Aorta (tissue), 5 donors: ENCODE measurements at places on chromosomes 2 and 18. TPM values are rescaled to one million over a fixed set of nuclear protein-coding genes. Genes with fewer than 3 reads are reported as not detected.

DNA sequence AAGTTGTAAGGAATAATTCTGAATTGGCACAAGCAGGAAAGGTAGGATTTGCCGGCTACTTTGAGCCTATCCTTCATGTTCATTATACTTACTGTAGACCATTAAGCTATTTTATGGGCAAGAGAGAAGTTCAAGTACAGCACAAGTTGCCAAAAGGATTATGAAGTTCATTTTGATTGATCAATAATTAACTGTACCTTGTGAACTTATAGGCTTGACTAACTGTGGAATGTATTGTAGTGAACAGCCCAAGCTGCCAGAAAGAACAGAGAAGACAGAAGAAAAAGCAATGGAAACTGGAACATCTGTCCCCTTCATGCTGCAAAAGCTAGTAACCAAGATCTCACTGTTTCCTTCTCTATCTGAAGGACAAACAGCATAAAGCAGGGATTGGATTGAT, 810.1 kb upstream of the ZEB2 start:
- no peaks in the 10 kb centered on the region for H3K27me3 ChIP-seq
- H3K27ac ChIP-seq = no peak overlapping the region
- no peaks in the 10 kb centered on the region for H3K36me3 ChIP-seq
- H3K4me3 ChIP-seq = no peak overlapping the region

ATP6V1B1 gene
- polyA plus RNA-seq = 3.1 TPM

LGALSL gene
- polyA plus RNA-seq = 19.8 TPM

- no peaks in the 10 kb centered on the region for H3K4me1 ChIP-seq
- no peak for DNase-seq
- H3K36me3 ChIP-seq = no peaks in the 10 kb centered on the region
- no peaks in the 10 kb centered on the region for H3K27me3 ChIP-seq
- no peak overlapping the region for H3K27ac ChIP-seq
- no peak overlapping the region for H3K4me3 ChIP-seq
These were observed 9.1 kb downstream of the TNP1 start for GRCh38 chr2:216850665-216851322.

DNA sequence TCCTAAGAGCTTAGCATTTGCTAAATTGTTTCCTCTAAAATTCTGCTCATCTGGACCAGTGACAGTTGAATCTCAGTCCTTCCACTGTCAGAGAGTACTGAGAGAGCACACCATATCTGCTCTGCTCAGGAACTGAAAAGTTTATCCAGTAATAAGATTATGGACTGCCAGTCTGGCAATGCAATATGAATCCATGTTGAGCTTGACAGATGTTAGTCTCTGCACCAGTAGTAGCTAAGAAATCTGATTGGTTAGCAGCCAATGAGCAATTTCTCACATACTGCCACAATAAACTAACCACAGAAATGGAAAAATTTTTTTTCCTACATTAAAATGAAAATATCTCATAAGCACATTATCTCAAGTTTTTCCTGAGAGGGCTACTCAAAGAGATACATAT, 2.3 kb downstream of the PRKD3 start:
- H3K36me3 ChIP-seq = no peaks in the 10 kb centered on the region
- no peak overlapping the region for H3K27ac ChIP-seq
- no peak for DNase-seq
- peak overlapping the region; percentile 26 for H3K4me3 ChIP-seq

GRCh38 chr2:148096012-148096411, 75.1 kb downstream of the MBD5 start:
- no peaks in the 10 kb centered on the region for H3K36me3 ChIP-seq
- no peaks in the 10 kb centered on the region for H3K27me3 ChIP-seq
- no peak overlapping the region for H3K4me3 ChIP-seq
- no peak for DNase-seq
- no peak overlapping the region for H3K27ac ChIP-seq
- H3K4me1 ChIP-seq = no peaks in the 10 kb centered on the region

- no peak for DNase-seq
- H3K4me1 ChIP-seq = no peaks in the 10 kb centered on the region
- no peaks in the 10 kb centered on the region for H3K36me3 ChIP-seq
- no peak overlapping the region for H3K27ac ChIP-seq
- no peak overlapping the region for H3K4me3 ChIP-seq
These were observed 112.2 kb downstream of the CPO start for GRCh38 chr2:207051385-207051965.

- no peak overlapping the region for H3K4me3 ChIP-seq
- H3K27ac ChIP-seq = no peak overlapping the region
- no peaks in the 10 kb centered on the region for H3K36me3 ChIP-seq
These were observed 84.3 kb downstream of the MCFD2 start for GRCh38 chr2:46831051-46831868.

SERPINB12 gene
- not detected for polyA plus RNA-seq

DNA sequence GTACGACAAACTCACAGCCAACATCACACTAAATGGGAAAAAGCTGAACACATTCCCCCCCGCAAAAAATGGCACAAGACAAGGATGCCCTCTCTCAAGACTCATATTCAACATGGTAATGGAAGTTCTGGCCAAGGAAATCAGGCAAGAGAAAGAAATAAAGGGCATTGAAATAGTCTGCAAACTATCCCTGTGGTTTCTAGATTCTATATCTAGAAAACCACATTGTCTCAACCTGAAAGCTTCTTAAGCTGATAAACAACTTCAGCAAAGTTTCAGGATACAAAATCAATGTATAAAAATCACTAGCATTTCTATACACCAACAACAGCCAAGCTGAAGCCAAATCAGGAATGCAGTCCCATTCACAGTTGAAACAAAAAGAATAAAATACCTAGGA, 294.6 kb upstream of the CYP26B1 start:
- H3K27me3 ChIP-seq = no peaks in the 10 kb centered on the region
- H3K4me1 ChIP-seq = no peaks in the 10 kb centered on the region
- H3K36me3 ChIP-seq = no peaks in the 10 kb centered on the region
- DNase-seq = no peak
- H3K27ac ChIP-seq = no peak overlapping the region

DNA sequence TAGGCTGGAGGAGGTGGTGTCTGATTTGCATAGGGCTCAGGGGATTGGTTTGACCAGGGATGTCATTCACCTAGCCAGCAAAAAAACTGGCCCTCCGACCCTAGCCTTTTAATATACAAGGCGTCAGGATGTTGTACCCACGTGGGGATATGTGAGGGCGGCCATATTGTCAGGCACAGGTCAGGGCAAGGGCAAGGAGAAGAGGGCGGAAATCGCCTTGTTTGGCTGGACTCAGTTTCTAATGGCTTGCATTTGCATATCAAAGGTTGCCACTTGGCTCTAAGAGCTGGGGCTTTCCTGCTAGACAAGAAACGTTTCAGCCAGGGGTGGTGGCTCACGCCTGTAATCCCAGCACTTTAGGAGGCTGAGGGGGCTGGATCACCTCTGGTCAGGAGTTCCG, 24.9 kb upstream of the PDCL3 start:
- H3K4me3 ChIP-seq = no peak overlapping the region
- no peak overlapping the region for H3K27ac ChIP-seq
- H3K27me3 ChIP-seq = no peaks in the 10 kb centered on the region
- no peaks in the 10 kb centered on the region for H3K36me3 ChIP-seq

RAB31 gene
- 57.6 TPM for polyA plus RNA-seq

TMEM198 gene
- polyA plus RNA-seq = 7.4 TPM

GRCh38 chr18:58823412-58823811, 41.3 kb upstream of the ZNF532 start:
- no peak overlapping the region for H3K27ac ChIP-seq
- H3K4me1 ChIP-seq = no peaks in the 10 kb centered on the region
- H3K36me3 ChIP-seq = no peaks in the 10 kb centered on the region
- no peaks in the 10 kb centered on the region for H3K27me3 ChIP-seq
- H3K4me3 ChIP-seq = no peak overlapping the region
- no peak for DNase-seq

- H3K27me3 ChIP-seq = no peaks in the 10 kb centered on the region
- H3K4me1 ChIP-seq = peaks cover 23% of the 10 kb centered on the region
- H3K4me3 ChIP-seq = no peak overlapping the region
- H3K27ac ChIP-seq = no peak overlapping the region
These were observed 57.4 kb downstream of the MYO1B start for GRCh38 chr2:191302459-191303139.

C2orf78 gene
- not detected for polyA plus RNA-seq

DNA sequence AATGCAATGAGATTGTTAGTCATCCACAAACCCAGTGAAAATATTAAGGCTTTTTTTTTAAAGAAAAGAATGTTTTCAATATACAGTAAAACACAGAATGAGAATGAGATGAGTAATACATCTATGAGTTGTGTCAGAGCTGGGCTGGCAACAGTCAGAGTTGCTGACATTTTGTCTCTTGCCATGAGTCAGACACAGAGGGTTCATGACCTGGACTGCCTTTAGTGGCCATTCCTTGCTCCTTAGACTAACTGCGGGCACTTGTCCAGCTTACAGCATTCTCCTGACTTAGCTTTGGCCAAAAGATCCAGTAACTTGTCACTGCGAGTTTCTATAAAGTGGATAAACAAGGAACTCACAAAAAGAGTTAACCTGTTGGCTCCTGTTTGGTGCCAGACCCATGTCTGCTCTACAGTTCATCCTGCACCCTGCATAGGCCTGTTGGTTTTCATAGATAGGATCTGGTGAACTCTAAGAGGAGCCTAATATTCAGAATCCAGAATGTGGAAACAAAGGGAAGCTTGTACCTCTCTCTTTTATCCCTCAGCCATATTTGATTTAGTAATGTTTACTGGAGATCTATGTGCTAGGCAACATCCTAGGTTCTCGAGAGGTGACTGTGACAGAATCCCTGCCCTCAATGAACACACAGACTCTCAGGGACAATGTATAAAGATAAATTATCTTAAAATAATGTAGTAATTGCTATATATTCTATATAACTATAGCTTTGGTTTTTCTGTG, 391.5 kb upstream of the VWC2L start:
- H3K27ac ChIP-seq = no peak overlapping the region
- H3K27me3 ChIP-seq = no peaks in the 10 kb centered on the region
- no peaks in the 10 kb centered on the region for H3K4me1 ChIP-seq
- no peak overlapping the region for H3K4me3 ChIP-seq
- DNase-seq = no peak
- H3K36me3 ChIP-seq = no peaks in the 10 kb centered on the region

DNA sequence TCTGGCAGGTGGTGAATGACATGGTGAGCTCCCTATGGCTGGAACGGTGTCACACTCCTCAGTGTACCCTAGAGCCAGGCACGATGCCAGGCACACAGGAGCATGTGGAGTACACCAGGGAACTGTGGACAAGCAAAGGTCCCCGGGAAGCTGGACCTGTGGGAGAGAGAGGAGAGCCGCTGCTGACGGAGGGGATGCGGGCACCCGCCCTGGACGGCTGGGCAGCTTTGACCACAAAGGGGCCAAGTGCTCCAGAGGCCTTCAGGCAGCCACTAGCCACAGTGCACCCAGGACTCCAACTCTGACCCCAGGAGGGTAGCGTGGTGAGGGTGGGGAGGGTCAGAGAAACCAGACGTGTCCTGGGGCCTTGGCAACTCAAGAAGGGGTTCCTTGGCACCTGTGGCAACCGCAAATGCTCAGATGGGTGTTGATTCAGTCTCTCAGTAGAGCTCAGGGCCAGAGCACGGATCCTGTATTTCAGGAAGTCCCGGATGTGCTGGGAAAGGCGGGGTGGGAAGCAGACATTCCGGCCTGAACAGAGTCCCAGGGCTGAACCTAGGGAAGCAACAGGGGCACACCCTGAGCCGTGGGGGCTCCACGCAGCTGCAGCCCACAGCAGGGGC, 2.3 kb upstream of the MAB21L4 start:
- no peak overlapping the region for H3K4me3 ChIP-seq
- no peak for DNase-seq
- no peaks in the 10 kb centered on the region for H3K27me3 ChIP-seq
- no peak overlapping the region for H3K27ac ChIP-seq

CDCA7 gene
- polyA plus RNA-seq = 0.10 TPM

DNA sequence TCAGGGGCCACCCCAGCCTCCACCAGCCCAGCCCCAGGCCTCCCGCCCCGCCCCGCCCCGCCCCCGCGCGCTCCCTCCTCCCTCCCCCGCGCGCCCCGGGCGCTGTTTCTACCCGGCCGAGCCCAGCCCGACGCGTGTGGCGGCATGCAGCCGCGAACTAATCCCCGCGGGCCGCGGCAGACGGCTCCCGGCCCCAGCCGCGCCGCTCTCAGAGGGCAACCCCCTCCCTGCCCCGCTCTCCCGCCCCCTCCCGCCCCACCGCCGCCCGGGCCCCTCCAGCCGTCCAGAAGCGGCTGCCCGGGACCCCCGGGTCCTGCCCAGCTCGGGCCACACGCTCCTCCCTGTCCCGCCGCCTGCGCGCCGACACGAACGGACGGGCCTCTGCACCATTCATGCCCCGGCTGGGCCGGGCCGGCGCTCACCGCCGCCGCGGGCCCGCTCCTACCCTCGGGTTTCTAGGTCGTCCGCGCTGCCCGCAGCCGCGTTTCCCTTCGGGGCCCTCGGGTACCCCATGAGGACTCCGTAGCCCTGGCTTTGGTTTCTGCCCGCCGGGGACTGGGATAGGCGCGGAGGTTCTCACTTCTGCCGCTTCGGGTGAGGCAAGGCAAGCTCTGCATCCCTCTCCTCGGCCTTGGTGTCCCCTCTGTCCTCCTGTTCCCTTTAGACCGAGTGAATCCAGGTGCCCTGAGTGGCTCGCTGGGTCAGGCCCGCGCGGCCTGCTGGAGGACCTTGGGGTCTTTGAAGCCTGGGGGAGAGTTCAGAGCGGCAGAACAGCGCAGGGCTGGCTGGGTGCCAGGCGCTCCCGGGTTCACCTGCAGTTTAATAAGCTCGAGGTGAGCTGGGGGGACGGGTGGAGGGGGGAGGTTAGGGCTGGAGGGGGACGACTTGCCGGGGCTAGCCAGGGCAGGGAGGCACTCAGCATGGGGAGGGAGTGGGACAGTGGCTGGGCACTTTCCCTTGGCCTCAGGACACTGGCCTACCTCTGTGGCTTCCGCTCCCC, 3.1 kb downstream of the WNT10A start:
- H3K4me1 ChIP-seq = no peaks in the 10 kb centered on the region
- peak; percentile 84 for DNase-seq
- no peaks in the 10 kb centered on the region for H3K27me3 ChIP-seq
- H3K36me3 ChIP-seq = no peaks in the 10 kb centered on the region
- H3K27ac ChIP-seq = no peak overlapping the region

DNA sequence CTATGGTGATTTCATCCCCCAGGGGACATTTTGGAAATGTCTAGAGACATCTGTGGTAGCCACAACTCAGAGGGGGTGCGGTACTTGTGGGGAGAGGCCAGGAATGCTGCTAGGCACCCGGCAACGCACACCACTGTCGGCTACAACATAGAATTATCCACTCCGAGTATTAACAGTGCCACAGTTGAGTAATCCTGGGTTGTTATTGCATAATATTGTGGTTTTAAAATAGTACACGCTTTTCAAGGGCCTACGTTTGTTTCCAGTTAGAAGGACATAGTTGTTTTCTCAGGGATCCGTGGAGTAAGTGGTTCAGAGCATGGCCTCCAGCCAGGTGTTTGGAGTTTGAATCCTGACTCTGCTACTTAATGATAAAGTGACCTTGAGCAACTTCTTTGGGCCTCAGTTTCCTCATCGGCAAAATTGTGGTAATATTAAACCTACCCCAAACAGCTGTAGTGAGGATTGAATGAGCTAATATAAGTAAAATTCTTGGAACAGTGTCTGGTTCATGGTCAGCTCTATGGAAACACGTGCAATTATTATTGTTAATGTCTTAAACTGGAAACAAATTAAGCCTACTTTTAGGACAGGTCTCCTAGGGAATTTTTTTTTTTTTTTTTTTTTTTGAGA, 24.5 kb downstream of the CYP27A1 start:
- H3K27ac ChIP-seq = peak overlapping the region; percentile 76
- H3K4me3 ChIP-seq = no peak overlapping the region
- H3K36me3 ChIP-seq = no peaks in the 10 kb centered on the region
- H3K27me3 ChIP-seq = no peaks in the 10 kb centered on the region
- H3K4me1 ChIP-seq = peaks cover 6% of the 10 kb centered on the region

GRCh38 chr2:72613931-72614330, 211.9 kb downstream of the EXOC6B start:
- H3K4me3 ChIP-seq = no peak overlapping the region
- DNase-seq = no peak
- no peak overlapping the region for H3K27ac ChIP-seq
- H3K4me1 ChIP-seq = no peaks in the 10 kb centered on the region
- no peaks in the 10 kb centered on the region for H3K27me3 ChIP-seq

RBKS gene
- 6.5 TPM for polyA plus RNA-seq
